Upper lobe of right lung (tissue), 1 donor: ENCODE measurements at places on chromosomes 5 and 9. TPM values are rescaled to one million over a fixed set of nuclear protein-coding genes. Genes with fewer than 3 reads are reported as not detected.

- no peaks in the 10 kb centered on the region for H3K27me3 ChIP-seq
- no peak for DNase-seq
- peaks cover 21% of the 10 kb centered on the region for H3K36me3 ChIP-seq
- no peak overlapping the region for H3K4me3 ChIP-seq
Observed at GRCh38 chr5:131384616-131385214, 120.9 kb downstream of the CDC42SE2 start.

TMEM174 gene
- total RNA-seq = not detected

VAV2 gene
- 34.6 TPM for total RNA-seq

GRCh38 chr9:134162926-134163370 lies 1.4 kb downstream of the RNU6ATAC start:
- H3K36me3 ChIP-seq = peaks cover 7% of the 10 kb centered on the region
- H3K27ac ChIP-seq = no peak overlapping the region
- H3K4me1 ChIP-seq = peaks cover 11% of the 10 kb centered on the region
- no peak for DNase-seq

SHISAL2B gene
- total RNA-seq = not detected

GRCh38 chr9:107375651-107376369 lies 92.7 kb downstream of the RAD23B start:
- no peak overlapping the region for H3K4me3 ChIP-seq
- H3K27ac ChIP-seq = no peak overlapping the region
- no peaks in the 10 kb centered on the region for H3K27me3 ChIP-seq
- DNase-seq = no peak
- H3K36me3 ChIP-seq = no peaks in the 10 kb centered on the region
- no peaks in the 10 kb centered on the region for H3K4me1 ChIP-seq
